ENCODE measurements at places on chromosomes 6 and 20. TPM values are rescaled to one million over a fixed set of nuclear protein-coding genes. Genes with fewer than 3 reads are reported as not detected.

The METTL24 gene
- total RNA-seq = not detected

- DNase-seq = no peak
Observed at GRCh38 chr6:53327017-53327395, 21.7 kb downstream of the ELOVL5 start.

DNA sequence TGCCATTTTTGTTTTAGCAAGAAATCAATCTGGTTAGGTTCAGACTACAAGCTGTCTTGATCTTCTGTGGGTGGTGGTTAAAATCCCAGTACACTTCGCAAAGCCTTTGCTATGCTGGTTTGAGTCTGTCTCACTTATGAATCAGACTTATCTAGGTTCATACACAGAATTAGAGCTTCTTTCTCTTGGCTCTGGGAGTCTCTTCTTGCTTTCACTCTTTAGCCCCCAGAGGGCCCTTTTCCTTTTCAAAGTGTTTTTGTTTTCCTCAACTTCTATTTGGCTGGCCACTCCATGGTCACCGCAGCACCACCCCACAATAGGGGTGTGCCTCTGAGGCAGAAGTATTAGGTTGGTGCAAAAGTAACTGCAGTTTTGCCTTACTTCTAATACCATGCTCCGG is 21.3 kb downstream of the ECI2 start:
- no peak for DNase-seq

The TFAP2C gene
- not detected for total RNA-seq

The KIZ gene
- 18.6 TPM for total RNA-seq

The BMP5 gene
- total RNA-seq = 1.0 TPM

The C6orf141 gene
- 0.28 TPM for total RNA-seq

The XKR7 gene
- 0.02 TPM for total RNA-seq

The TBX18 gene
- 0.88 TPM for total RNA-seq

GRCh38 chr6:99838607-99839006 is 155.4 kb downstream of the MCHR2 start:
- no peak for DNase-seq

- DNase-seq = no peak
Observed at GRCh38 chr6:32974541-32975308, 6.3 kb downstream of the BRD2 start.

The FUT9 gene
- total RNA-seq = not detected

DNA sequence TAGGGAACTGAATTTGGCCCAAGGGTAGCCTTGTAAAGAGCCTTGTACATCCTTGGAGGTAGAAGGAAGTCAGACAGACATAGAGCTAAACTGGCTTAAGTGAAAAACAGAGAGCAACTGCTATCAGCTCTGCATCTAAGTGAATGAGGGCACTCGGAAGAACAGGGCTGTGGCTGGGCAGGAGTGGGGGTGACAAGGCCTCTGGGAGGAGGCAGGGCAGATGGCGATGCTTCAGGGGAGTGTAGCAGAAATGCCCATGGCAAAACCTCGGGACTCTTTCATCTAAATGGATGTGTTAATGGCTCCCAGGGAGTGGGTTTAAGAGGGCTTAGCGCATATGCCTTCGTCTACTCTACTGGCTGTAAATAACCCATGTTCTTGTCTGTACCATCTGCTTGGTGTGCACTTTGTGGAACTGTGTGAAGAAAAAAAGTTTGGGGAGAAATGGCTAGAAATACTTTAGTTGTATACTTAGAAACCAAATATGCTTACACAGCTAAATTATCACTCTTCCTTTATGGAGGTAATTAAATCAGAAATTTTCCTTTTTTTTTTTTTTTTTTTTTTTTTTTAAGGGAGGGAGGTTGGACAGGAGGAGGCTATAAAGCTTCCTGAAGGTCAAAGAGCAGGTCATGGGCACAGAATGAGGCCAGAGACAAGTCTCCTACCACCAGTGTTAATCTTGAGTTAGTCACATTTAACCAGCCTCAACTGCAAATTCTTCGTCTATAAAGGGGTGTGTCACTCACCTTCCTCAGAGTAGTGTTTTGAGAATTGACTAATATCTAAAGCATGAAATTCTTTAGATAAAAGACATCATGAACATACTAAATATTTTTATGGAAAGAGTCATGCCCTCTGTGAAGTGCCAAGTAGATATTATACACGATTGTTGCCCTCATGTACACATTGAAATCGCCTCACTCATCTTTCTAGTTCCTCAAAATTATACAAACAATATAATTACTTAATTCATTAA is 60.9 kb downstream of the FYN start:
- DNase-seq = no peak

DNA sequence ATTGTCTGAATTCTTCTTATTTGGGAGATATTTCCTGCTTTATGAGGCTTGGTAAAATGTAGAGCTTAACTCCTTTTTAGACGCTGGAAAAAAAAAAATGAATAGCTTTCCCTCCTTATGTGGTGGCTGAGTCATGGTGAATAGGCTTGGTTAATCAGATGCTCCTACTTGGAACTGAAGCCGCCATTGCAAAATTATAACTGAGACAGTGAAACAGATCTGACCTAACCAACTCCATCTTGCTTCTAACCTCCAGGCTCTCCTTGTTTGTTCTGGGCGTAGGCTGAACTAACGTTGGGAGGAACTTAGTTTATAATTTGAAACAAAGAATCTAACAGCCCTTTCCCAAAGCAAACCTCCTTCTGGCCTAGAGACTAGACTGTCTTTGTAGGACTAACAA is 43.2 kb upstream of the PLCB4 start:
- DNase-seq = no peak

GRCh38 chr6:144952456-144953240 is 667.5 kb downstream of the UTRN start:
- DNase-seq = no peak

DNA sequence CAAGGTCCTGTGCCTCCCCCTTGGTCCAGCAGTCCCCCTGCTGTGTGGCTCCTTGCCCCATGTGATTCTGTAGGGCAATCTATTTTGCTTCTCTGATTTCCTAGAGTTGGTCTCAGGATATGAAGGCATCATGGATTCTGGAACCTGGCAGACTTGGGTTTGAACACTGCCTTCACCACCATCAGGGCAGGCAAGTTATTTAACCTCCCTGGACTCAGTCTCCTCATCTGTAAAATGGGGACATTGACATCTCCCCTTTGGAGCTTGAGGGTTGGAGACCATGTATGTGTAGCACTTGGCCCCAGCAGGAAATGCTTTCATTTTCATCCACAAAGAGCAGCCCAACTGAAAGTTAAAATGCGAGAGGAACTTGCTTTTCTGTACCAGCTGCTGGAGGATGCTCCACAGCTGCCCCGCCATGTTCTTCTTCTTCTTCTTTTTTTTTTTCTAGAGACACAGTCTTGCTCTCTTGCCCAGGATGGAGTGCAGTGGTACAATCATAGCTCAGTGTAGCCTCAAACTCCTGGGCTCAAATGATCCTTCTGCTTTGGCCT is 6.7 kb downstream of the TOX2 start:
- DNase-seq = no peak

GRCh38 chr6:34027445-34027936 is 118.4 kb downstream of the GRM4 start:
- peak; percentile 46 for DNase-seq

- DNase-seq = no peak
Observed at GRCh38 chr6:170279426-170279825, 11.5 kb downstream of the DLL1 start.

- DNase-seq = no peak
Observed at GRCh38 chr6:114033606-114034005, 62.7 kb upstream of the HDAC2 start.

The CYP21A2 gene
- total RNA-seq = not detected

The SAPCD1 gene
- not detected for total RNA-seq

The PBOV1 gene
- total RNA-seq = not detected

DNA sequence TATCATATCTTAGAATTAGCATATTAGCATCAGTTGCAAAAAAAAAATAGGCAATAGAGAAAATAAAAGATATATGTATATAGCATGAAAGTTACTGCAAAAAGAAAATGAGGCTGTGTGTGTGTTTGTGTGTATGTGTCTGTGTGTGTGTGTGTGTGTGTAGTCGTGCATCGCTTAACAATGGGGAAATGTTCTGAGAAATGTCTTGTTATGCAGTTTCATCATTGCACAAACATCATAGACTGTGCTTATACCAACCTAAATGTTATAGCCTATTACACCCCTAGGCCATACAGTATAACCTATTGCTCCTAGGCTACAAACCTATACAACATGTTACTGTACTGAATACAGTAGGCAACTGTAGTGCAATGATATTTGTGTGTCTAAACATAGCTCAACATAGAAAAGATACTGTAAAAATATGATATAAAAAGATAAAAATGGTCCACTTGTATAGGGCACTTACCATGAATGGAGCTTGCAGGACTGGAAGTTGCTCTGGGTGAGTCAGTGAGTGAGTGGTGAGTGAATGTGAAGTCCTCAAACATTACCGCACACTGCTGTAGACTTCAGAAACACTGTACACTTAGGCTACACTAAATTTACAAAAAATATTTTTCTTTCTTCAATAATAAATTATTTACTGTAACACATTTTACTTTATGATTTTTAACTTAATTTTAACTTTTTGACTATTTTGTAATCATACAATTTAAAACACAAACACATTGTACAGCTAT is 805.1 kb downstream of the KIF16B start:
- DNase-seq = no peak

The GTF3C6 gene
- 112 TPM for total RNA-seq

- no peak for DNase-seq
Observed at GRCh38 chr20:50817776-50818172, 22.9 kb downstream of the BCAS4 start.

The CAGE1 gene
- not detected for total RNA-seq

The HLA-DRB1 gene
- total RNA-seq = 36.3 TPM

- no peak for DNase-seq
Observed at GRCh38 chr6:168116438-168116974, 37.5 kb upstream of the FRMD1 start.

- peak; percentile 31 for DNase-seq
Observed at GRCh38 chr20:35174458-35175216, 2.8 kb downstream of the PROCR start.

DNA sequence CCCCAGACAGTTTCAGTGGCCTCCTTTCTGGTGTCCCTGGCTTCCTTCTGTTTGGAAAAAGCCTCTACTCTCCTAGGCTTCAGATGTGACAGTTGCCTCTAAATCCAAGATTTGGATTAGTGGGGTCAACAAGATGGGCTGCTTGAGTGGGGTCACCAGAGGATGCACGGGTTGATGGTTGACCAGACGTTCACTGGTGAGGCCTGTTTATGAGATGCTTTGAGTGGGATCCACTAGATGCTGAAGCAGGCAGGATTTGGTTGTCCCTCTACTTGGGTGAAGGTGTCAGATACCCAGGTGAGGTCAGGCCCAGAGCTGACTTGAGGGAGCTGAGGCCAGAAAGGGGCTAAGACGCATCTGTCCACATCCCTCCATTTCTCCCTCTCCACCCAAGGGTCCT is 8.1 kb upstream of the DLGAP4 start:
- DNase-seq = no peak

DNA sequence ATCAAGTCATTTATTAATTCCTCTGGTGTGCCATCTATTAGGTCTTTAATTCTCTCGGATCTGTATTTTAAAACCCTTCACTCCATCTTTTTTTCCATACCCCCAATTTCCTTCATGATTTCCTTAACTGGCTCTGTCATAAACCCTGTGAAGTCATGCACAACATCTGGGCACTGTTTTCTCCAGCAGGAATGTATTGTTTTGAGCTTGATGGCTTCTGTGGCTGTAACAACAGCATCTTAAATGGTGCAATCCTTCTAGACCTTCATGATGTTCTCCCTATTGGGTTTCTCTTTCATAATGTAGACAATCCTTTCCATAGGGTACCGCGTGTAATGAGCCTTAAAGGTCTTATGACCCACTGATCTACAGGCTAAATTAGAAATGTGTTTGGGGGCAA is 29.0 kb downstream of the CDK19 start:
- no peak for DNase-seq

DNA sequence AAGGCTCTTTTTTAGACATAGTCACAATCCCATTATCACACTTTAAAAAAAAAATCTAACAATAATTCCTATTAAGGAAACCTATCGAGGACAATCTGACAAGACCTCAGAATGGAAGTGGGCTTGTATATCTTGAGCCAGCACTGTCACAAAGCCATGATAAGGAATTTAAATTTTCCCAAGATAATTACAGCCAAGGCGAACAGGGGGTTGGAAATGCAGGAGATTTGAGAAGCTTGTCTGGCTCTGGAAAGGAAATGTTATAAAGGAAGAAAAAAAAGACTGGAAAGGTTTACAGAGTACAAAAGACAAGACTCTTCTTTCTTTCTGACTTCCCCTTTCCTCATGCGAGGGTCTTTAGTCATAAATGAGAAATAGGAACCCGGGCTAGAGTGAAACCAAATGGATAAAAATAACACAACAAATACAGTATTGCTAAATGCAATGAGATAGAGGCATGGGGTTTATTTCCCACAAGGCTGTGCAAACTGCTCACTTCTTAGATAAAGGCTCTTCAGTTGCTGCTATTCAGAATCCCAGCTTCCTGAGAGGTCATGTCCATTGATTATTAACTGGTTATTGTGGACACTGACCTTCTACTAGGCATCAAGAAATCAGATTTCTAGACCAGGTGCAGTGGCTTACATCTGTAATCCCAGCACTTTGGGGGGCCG is 13.4 kb upstream of the GHRH start:
- DNase-seq = no peak

Data from psoas muscle (tissue), 8 donors.